ENCODE measurements at places on chromosomes 13 and 19.

GRCh38 chr19:18074192-18074591, 12.5 kb downstream of the IL12RB1 start:
- no peak for DNase-seq

- DNase-seq: no peak
Measured at GRCh38 chr13:79919091-79919490, 421.8 kb downstream of the SPRY2 start.

GRCh38 chr19:17993076-17993813, 14.7 kb upstream of the ARRDC2 start:
- no peak for DNase-seq

- DNase-seq: no peak
Measured at GRCh38 chr13:50707628-50708027, 135.9 kb downstream of the DLEU7 start.

DNA sequence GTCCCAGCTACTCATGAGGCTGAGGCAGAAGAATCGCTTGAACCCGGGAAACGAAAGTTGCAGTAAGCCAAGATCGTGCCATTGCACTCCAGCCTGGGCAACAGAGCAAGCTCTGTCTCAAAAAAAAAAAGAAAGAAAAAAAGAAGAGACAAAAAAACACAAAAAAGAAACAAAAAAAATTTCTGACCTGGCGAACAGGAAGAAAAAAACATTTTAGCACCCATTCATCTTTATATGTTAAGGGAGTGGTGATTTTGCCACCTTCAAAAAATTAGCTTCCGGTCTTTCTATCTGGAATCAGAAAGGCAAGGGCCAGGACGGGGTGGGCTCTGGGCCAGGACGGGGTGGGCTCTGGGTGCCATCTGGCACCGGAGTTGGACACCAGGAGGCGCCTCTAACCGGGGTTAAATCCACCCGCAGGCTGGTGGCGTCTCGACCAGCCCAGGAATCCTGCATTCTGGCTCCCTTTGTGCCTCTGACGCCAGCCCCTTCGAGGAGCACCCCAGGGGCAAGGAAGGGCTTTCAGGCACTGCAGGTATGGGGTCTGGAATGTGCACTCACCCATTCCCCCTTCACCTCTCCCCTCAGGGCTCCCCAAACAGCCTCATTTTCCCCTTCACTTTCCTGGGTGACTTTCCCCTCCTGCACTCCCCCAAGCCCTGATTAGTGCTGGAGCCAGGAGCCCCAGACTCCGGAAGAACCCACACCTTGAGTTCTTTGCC, 10.4 kb upstream of the ZSWIM4 start:
- peak; percentile 49 for DNase-seq

DNA sequence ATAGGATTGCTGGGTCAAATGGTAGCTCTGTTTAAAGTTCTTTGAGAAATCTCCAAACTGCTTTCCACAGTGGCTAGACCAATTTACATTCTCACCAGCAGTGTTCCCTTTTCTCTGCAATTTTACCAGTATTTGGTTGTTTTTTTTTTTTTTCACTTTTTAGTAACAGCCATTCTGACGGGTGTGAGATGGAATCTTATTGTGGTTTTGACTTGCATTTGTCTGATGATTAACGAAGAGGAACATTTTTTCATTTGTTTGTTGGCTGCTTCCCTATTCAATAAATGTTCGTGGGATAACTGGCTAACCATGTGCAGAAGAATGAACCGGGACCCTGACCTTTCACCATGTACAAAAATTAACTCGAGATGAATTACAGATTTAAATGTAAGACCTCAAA, 31.2 kb downstream of the CYP4F2 start:
- no peak for DNase-seq

DNA sequence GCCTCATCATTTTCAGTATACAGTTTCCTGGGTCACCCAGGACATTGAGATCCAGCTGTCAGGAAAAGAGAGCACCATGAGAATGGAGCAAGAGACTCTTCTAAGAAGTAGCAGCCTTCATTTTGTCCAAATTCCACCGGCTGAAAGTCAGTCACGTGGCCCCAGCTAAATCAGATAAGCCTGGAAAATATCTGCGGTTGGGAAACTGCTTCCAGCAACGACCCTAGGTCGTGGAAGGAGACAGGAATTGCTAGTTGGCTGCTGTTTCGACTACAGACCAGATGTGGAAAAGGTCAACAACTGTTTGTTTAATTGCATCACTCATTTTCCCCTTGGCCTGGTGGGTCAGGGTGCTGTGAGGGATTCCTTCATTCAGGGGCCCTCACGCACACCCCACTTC, 107.0 kb downstream of the ZNF536 start:
- DNase-seq: no peak

DNA sequence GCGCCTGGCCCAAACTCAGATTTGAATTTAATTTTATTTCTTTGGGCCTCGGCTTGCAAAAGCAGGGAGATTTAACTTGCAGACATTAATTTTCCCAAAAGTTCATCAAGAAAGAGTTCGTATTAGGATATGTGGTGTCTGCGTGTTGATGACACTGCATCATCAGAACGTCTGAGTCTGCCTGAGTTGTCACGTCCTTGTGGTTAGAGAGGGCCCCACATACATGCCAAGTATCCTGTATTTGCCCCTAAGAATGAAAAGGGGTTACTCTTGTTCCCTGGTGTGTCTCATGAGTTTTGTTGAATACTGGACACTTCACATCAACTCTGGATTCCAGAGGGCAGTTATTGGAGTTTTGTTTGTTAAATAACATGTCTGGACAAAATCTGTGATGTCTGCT, 5.6 kb upstream of the TEX29 start:
- no peak for DNase-seq

- DNase-seq: peak; percentile 44
Measured at GRCh38 chr13:33213024-33213768, 72.4 kb downstream of the STARD13 start.

GRCh38 chr19:5128936-5129389, 160.1 kb downstream of the KDM4B start:
- DNase-seq: peak; percentile 79

- DNase-seq: no peak
Measured at GRCh38 chr19:8935460-8935859, 74.7 kb downstream of the MUC16 start.

DNA sequence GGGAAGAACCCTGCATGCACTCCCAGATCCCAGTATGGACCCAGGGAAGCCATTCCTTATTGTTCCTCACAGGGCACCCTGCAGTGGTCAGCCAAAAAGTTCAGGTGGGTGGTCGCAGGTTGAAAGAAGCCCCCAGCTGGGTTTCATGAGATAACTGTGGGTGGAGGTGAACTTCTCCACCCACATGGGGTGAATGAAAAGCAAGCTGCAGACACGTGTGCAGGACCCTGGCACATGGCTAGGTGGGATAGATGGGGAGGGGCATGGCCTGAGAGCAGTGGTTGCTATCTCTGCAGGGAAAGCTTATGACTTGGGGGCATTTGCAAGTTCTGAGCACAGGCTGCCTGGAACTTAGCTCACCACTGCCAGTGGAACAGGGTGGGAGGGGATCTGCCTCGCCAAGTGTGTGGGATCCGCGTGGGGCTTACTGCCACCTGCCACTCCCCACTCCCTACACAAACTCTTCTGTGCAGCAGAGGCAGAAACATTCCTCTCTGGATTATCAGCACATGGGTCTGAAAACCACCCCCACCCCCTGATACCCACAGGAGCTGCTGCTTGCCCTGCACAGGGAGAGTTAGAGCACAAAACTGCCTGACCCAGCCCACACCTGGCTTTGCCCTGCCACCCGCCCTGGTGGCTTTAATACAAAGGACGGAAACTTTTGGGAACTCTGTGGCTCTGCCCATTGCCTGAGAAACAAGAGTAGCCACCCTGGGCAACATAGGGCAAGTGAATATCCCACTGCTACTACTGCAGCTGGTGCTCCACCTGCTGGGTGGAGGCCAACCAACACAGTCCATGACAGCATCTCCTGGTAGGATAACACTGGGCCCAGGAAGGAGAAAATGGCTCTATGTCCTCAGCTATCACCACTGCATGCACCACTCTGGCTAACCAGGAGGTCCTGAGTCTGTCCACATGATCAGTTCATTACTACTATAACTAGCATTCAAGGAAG, 24.4 kb downstream of the PLA2G4C start:
- no peak for DNase-seq

DNA sequence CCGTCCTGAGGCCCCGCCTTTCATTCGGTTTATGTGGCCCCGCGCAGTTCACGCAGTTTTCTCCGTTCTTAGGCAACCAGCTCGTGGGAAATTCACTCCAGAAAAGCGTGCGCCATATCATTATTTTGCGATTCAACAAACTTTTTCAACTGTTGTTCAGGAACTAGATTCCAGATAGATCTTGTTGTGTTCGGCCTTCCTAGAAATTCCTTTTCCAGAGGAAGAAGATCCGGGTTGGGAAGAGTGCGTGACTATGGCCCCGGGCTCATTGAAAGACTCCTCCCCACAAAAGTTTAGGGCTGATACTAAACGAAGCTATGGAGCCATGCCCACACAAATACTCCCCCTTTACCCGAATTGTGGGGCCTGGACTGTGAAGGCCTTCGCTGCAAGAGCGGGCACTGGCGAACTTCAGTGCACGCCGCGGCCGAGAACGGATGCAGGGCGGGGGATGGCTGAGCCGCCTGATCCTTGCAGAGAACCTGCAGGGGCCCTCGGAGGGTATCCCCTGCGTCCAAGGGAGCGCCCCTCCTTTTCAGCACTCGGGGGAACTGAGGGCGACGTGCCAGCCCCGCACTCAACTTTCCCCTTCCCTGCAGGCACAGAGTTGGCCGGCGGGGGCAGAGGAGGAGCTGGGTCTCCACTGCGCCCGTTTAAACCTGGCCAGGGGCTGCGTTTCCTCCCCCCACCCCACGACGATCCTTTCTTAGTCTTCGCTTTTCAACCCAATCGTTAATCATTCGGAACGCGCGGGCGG, 904 bp upstream of the SOX1 start:
- DNase-seq: no peak

DNA sequence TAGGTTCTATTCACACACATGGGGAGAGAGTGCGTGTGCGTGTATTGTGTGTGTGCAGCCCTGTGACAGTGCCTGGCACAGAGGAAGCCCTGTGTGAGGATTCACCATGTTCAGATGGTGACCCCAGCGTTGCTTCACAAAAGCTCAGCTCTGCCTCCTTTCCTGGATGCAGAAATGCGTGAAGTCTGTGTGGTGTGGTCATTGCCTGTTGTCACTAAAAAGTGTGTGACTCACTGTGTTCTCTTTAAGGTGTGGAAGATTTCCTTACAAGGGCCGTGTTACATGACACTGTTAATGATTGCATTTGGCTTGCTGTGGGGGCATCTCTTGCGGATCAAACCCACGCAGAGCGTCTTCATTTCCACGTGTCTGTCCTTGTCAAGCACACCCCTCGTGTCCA, 19.5 kb upstream of the DCUN1D2 start:
- DNase-seq: no peak

- DNase-seq: no peak
Measured at GRCh38 chr13:79803989-79804388, 323.0 kb downstream of the NDFIP2 start.

GRCh38 chr13:21106089-21106488, 44.7 kb upstream of the LATS2 start:
- peak; percentile 39 for DNase-seq

- DNase-seq: no peak
Measured at GRCh38 chr19:35344511-35345031, 3.1 kb upstream of the FFAR1 start.

- DNase-seq: no peak
Measured at GRCh38 chr13:105159841-105160240, 1375.6 kb downstream of the EFNB2 start.

DNA sequence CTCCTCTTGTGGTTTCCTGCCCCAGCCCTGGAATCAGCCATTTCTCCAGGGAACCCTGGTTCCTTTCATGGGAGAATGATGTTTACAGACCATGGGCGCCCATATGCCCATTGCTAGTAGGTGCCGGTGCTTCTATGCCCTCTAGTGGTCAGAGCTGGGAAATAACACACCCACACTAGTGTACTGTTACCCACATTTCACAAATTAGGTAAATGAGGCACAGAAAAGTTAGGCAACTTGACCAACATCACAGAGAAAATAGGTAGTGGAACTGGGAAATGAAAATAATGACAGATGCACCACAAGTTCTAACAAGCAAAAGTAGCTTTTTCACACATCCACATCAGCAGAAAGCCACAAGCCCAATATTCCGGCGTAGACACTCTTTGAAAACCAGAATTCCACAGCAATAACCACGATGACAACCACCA, 1.3 kb upstream of the CEACAM3 start:
- peak; percentile 18 for DNase-seq

GRCh38 chr13:35478271-35479037, 2.0 kb upstream of the MAB21L1 start:
- DNase-seq: no peak

- no peak for DNase-seq
Measured at GRCh38 chr19:15404097-15404779, 14.6 kb downstream of the AKAP8L start.

DNA sequence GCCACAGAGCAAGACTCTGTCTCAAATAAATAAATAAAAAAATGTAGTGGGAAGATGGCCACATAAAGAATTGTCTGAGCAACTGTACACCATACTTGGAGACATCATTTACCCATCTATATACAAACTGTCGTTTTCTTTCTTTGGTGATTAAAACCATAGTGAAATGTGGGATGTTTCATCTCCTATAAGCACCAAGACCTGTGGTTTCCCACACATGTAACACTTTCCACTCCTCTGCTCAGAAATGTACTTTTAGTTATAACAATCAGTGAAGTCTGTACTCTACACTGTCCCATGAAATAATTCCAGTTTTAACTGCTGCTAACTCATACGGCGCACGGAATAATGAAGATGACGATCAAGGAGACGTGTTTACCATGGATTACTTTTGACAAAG, 18.3 kb downstream of the PDCD5 start:
- DNase-seq: no peak

GRCh38 chr19:21322528-21322927, 6.7 kb downstream of the ZNF708 start:
- no peak for DNase-seq

DNA sequence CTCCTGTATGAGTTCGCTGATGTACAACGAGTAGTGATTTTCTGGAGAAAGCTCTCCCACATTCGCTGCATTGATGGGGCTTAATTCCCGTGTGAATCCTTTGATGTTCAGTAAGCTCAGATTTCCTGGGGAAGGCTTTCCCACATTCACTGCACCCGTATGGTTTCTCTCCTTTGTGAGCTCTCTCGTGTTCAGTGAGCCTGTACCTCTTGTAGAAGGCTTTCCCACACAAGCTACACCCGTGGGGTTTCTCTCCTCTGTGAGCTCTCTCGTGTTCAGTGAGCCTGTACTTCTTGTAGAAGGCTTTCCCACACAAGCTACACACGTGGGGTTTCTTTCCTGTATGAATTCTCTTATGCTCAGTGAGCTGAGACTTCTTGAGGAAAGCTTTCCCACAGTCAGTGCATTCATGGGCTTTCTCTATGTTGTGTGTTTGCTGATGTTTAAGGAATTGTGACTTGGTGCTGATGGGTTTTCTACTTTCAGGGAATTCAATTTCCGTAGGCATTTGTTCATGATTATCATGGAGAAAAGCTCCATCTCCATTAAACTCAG, 3.5 kb upstream of the ZNF577 start:
- no peak for DNase-seq

- peak; percentile 44 for DNase-seq
Measured at GRCh38 chr19:57664269-57665127, 4.2 kb upstream of the ZSCAN4 start.

All from amniotic epithelial cell (primary cell).